ENCODE measurements at places on chromosomes 4 and X. TPM values are rescaled to one million over a fixed set of nuclear protein-coding genes. Genes with fewer than 3 reads are reported as not detected.
A peak's percentile ranks its signal among the peaks of the same experiment; 100 is the strongest.

Gene TCP11X2
- total RNA-seq = not detected

GRCh38 chr4:39710098-39710896, 12.4 kb downstream of the UBE2K start:
- no peaks in the 10 kb centered on the region for H3K36me3 ChIP-seq
- no peak overlapping the region for H3K27ac ChIP-seq
- no peak overlapping the region for H3K4me3 ChIP-seq
- H3K4me1 ChIP-seq = peaks cover 71% of the 10 kb centered on the region
- DNase-seq = no peak

Gene SHROOM2
- 4.7 TPM for total RNA-seq

GRCh38 chr4:37602454-37603069, 83.6 kb downstream of the RELL1 start:
- no peaks in the 10 kb centered on the region for H3K36me3 ChIP-seq
- H3K27ac ChIP-seq = no peak overlapping the region
- peaks cover 45% of the 10 kb centered on the region for H3K4me1 ChIP-seq
- H3K27me3 ChIP-seq = no peaks in the 10 kb centered on the region
- H3K4me3 ChIP-seq = no peak overlapping the region

Gene C4orf50
- total RNA-seq = 0.55 TPM

DNA sequence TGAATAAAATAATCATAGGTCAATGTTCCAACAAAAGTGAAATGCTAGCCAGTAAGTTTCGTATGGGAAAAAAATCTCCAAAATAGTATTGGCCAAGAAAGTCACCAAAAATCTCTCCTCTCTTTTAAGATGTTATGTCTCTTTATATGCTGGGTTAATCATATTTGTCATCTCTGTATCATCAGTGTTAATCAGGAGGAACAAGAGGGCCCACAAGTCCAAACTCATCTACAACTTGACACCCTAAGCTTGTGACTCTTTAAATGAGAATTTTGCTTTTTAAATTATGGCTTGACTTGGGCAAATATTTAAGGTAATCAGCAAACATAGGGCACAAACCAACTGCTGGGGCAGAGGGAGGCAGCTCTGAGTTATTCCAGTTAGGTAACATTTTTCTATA, 75.5 kb downstream of the AMMECR1 start:
- H3K27ac ChIP-seq = no peak overlapping the region
- H3K4me3 ChIP-seq = no peak overlapping the region
- H3K27me3 ChIP-seq = no peaks in the 10 kb centered on the region
- no peaks in the 10 kb centered on the region for H3K4me1 ChIP-seq
- no peak for DNase-seq

Gene XAGE5
- total RNA-seq = not detected

DNA sequence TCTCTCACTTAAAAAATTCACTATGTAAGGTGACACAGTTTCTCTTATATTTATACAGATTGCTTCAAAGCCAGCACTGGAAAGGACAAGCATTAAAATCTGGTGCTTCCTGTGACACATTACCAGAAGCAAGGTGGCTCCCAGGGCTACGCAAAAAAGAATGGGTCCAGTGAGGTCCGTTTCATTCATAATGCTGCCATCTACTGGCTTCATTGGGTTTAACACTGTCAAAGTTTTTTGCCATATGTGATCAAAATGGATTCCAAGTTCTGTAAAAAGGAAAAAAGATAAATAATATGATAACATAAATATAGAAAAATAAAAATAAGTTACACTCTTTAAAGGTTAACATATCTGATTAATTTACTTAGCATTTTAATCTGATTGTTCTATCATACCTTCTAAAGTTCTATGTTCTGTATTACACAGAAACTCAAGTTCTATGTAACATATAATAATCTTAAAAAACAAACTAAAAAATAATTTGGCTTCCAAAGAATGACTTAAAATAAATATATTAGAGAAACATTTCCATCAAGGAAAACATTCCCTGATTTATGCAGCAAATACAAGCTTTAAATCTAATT, 22.1 kb downstream of the YIPF7 start:
- no peaks in the 10 kb centered on the region for H3K36me3 ChIP-seq
- no peak for DNase-seq
- no peak overlapping the region for H3K27ac ChIP-seq
- no peaks in the 10 kb centered on the region for H3K27me3 ChIP-seq

- H3K27me3 ChIP-seq = no peaks in the 10 kb centered on the region
- H3K27ac ChIP-seq = no peak overlapping the region
- H3K36me3 ChIP-seq = no peaks in the 10 kb centered on the region
- H3K4me3 ChIP-seq = no peak overlapping the region
- peaks cover 15% of the 10 kb centered on the region for H3K4me1 ChIP-seq
These were observed 340.8 kb upstream of the KLF3 start for GRCh38 chr4:38323141-38323641.

Gene EGFL6
- total RNA-seq = not detected

Gene WNK3
- 3.5 TPM for total RNA-seq

Gene DNAAF6
- total RNA-seq = 1.3 TPM

DNA sequence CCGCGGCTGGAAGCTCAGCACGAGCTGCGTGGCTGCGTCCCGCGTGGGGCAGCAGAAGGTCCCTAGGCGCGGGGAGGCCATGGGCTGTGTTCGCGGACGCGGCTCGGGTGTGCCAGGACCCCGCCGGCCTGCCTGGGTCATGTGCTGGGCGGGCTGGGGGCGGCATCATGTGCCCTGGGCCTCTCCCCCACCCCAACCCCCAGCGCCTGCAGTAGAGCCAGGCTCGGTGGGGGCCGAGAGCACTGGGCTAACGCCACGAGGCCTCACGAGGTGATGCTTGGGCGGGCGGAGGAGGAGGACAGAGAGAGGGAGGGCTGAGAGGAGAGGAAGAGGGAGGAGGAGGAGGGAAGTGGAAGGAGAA, at the start of gene GPR143:
Gene GPR143, minus strand, starts transcription at position 111 of the 361 bp plus-strand sequence. Its CDS starts 30 bp downstream, at position 81.
- H3K4me3 ChIP-seq = no peak within 1 kb of the TSS
- no peaks in the 10 kb centered on the region for H3K36me3 ChIP-seq
- no peaks in the 10 kb centered on the region for H3K27me3 ChIP-seq
- H3K27ac ChIP-seq = no peak within 1 kb of the TSS
- no peak for DNase-seq

Gene DAPP1
- total RNA-seq = 8.7 TPM

DNA sequence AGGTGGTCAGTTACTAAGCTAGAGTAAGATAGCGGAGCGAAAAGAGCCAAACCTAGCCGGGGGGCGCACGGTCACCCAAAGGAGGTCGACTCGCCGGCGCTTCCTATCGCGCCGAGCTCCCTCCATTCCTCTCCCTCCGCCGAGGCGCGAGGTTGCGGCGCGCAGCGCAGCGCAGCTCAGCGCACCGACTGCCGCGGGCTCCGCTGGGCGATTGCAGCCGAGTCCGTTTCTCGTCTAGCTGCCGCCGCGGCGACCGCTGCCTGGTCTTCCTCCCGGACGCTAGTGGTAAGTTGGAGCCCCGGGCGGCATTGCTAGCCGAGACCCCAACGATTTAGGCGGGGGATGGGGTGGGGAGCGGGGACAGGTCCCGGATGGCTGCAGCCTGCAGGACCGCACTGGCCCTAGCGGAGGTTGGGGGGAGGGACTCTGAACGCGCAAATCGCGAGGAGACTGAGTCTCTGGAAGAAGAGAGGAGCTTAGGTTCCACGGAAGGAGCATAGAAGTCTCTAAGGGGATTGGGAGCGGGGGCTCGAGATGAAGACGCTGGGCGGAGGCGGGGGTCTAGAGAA, 573 bp downstream of the HTR2C start:
- H3K4me3 ChIP-seq = peak overlapping the region; percentile 27
- H3K36me3 ChIP-seq = no peaks in the 10 kb centered on the region
- no peak for DNase-seq
- H3K27ac ChIP-seq = no peak overlapping the region

- no peak overlapping the region for H3K27ac ChIP-seq
- no peaks in the 10 kb centered on the region for H3K27me3 ChIP-seq
- H3K36me3 ChIP-seq = no peaks in the 10 kb centered on the region
- no peak overlapping the region for H3K4me3 ChIP-seq
- DNase-seq = no peak
These were observed 115.6 kb downstream of the ARAP2 start for GRCh38 chr4:36128689-36129088.

- H3K4me3 ChIP-seq = no peak overlapping the region
- DNase-seq = no peak
- H3K27me3 ChIP-seq = no peaks in the 10 kb centered on the region
- H3K4me1 ChIP-seq = no peaks in the 10 kb centered on the region
These were observed 38.9 kb downstream of the PRIMPOL start for GRCh38 chr4:184688447-184688846.

- H3K27me3 ChIP-seq = peaks cover 10% of the 10 kb centered on the region
- H3K4me3 ChIP-seq = peak within 1 kb of the TSS; percentile 42
- peaks cover 20% of the 10 kb centered on the region for H3K4me1 ChIP-seq
- no peak within 1 kb of the TSS for H3K27ac ChIP-seq
These were observed at the start of gene BMP3 for GRCh38 chr4:81030061-81030980. BMP3 (plus strand) TSS chr4:81030708; CDS start chr4:81031285, 577 bp downstream.

DNA sequence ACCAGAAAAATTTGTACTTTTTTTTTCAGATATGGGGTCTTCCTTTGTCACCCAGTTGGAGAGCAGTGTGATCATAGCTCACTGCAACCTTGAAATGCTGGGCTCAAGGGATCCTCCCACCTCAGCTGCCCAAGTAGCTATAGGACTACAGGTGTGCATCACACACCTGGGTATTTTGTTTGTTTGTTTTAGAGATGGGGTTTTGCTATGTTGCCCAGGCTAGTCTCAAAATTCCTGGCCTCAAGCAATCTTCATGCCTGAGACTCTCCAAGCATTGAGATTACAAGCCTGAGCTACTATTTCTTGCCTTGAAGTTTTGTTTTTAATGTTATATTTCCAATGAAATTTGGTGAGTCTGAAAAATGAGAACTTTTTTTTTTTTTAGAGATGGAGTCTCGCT, 847.8 kb downstream of the TRIML1 start:
- H3K4me3 ChIP-seq = no peak overlapping the region
- H3K4me1 ChIP-seq = no peaks in the 10 kb centered on the region
- no peaks in the 10 kb centered on the region for H3K27me3 ChIP-seq
- no peak for DNase-seq
- H3K36me3 ChIP-seq = no peaks in the 10 kb centered on the region
- H3K27ac ChIP-seq = no peak overlapping the region

GRCh38 chrX:24099394-24099793, 44.6 kb downstream of the EIF2S3 start:
- no peak for DNase-seq
- no peaks in the 10 kb centered on the region for H3K4me1 ChIP-seq
- no peak overlapping the region for H3K27ac ChIP-seq
- no peaks in the 10 kb centered on the region for H3K27me3 ChIP-seq
- H3K36me3 ChIP-seq = no peaks in the 10 kb centered on the region

DNA sequence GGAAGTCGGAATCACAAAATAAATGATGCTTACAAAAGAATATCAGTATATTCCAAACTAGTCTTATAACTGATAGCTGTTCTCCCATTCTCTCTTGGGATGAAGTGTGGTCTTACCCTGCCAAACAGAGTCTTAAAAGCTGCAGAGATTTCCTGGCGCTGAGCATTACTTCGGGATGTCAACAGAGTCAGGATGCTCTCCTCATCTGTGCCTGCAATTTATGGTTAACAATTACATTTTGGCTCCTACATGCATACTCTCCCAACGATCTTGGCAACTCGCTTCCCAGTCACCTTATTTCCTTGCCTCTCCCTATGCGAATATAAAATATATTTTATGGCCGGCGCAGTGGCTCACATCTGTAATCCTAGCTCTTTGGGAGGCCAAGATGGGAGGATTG, 12.2 kb downstream of the ANXA5 start:
- H3K4me1 ChIP-seq = peaks cover 24% of the 10 kb centered on the region
- H3K4me3 ChIP-seq = no peak overlapping the region
- no peak overlapping the region for H3K27ac ChIP-seq
- no peaks in the 10 kb centered on the region for H3K27me3 ChIP-seq
- no peak for DNase-seq

GRCh38 chr4:102445213-102445612, 55.9 kb upstream of the NFKB1 start:
- H3K27ac ChIP-seq = no peak overlapping the region
- H3K4me1 ChIP-seq = no peaks in the 10 kb centered on the region
- H3K36me3 ChIP-seq = no peaks in the 10 kb centered on the region
- H3K27me3 ChIP-seq = no peaks in the 10 kb centered on the region

Gene C4orf54
- total RNA-seq = not detected

Gene GAGE13
- not detected for total RNA-seq

DNA sequence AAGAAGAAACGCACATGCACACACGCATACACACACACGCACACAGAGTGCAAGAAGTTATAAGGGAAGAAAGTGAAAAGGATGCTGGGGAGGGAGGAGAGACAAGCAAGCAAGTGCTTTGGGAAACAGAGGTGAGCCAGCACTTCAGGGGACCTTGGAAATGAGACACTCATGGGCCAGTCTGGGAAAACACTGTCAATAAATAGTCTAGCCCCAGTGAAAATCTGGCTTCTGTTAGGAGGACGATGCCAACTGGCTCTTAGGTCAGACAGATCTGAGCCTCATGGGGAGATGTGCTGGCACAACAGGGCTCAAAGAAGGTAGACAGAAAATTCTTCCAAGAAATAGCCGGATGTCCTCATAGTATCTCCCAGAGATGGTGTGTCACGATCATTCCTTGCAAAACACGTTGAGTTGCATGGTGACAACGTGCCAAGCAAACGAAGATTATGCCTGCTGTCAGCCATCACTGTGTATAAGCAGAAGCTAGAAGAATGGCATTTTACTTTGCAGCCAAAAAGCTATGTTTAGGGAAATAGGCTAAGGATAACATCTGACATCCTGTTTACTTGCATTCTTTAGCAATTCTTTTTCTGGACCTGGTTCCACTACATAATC, 557 bp upstream of the ARHGEF6 start:
- H3K4me3 ChIP-seq = peak overlapping the region; percentile 20
- H3K36me3 ChIP-seq = no peaks in the 10 kb centered on the region
- DNase-seq = peak; percentile 13
- no peaks in the 10 kb centered on the region for H3K4me1 ChIP-seq
- H3K27ac ChIP-seq = peak overlapping the region; percentile 79

DNA sequence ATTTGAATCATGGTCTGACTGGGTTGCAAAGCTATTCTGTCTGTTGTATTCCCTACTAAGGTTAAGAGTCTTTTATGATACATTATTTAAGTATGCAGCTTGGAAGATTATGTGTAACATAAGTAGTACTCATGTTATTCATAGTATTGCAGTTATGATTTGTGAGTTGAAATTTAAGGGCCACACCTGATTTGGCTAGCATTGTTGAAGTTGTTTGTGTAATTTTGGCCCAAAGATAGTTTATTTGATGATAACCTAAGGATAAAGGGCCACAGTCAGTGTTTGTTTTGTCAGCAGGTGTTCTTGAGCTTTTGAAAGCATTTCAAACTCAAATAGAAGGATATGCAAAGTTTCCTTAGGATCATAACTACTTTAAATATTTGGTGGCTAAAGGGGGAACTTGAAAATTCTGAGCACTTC, 38.9 kb downstream of the NUDT9 start:
- peaks cover 17% of the 10 kb centered on the region for H3K36me3 ChIP-seq
- no peaks in the 10 kb centered on the region for H3K27me3 ChIP-seq
- DNase-seq = no peak
- no peaks in the 10 kb centered on the region for H3K4me1 ChIP-seq
- no peak overlapping the region for H3K27ac ChIP-seq

- no peak overlapping the region for H3K27ac ChIP-seq
- no peaks in the 10 kb centered on the region for H3K4me1 ChIP-seq
- H3K36me3 ChIP-seq = no peaks in the 10 kb centered on the region
- no peaks in the 10 kb centered on the region for H3K27me3 ChIP-seq
- no peak for DNase-seq
These were observed 14.9 kb downstream of the ADAM29 start for GRCh38 chr4:174933083-174933482.

Gene SOX3
- not detected for total RNA-seq

GRCh38 chr4:72970756-72971155, 98.8 kb downstream of the COX18 start:
- no peaks in the 10 kb centered on the region for H3K36me3 ChIP-seq
- no peak overlapping the region for H3K4me3 ChIP-seq
- no peak overlapping the region for H3K27ac ChIP-seq
- DNase-seq = no peak

GRCh38 chr4:53937327-53937726, 127.1 kb downstream of the CHIC2 start:
- H3K27ac ChIP-seq = no peak overlapping the region
- no peak for DNase-seq

Measured in stomach (tissue), 19 donors.